Left ventricle myocardium inferior (tissue), 1 donor: ENCODE measurements at places on chromosomes 16 and 17. TPM values are rescaled to one million over a fixed set of nuclear protein-coding genes. Genes with fewer than 3 reads are reported as not detected.

DNA sequence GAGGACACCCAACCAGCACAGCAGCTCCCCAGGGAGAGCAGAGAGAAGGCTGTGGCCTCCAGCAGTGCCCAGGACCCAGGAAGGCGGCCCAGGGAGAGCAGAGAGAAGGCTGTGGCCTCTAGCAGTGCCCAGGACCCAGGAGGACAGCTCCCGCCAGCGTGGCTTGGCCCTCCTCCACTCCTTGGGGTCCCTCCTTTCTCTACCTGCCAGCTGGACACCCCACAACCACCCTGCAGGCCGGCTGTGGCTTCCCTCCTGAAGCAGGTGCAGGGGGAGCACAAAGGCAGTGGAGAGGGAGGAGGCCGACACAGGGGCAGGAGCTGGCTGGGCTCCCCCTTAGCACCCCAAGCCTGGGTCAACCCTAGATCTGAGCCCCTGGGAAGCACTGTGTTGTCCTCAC is 54.1 kb upstream of the FASN start:
- DNase-seq: no peak

GRCh38 chr16:8346294-8346693 is 244.0 kb downstream of the TMEM114 start:
- no peak for DNase-seq

Gene DPH1
- 29.1 TPM for total RNA-seq

DNA sequence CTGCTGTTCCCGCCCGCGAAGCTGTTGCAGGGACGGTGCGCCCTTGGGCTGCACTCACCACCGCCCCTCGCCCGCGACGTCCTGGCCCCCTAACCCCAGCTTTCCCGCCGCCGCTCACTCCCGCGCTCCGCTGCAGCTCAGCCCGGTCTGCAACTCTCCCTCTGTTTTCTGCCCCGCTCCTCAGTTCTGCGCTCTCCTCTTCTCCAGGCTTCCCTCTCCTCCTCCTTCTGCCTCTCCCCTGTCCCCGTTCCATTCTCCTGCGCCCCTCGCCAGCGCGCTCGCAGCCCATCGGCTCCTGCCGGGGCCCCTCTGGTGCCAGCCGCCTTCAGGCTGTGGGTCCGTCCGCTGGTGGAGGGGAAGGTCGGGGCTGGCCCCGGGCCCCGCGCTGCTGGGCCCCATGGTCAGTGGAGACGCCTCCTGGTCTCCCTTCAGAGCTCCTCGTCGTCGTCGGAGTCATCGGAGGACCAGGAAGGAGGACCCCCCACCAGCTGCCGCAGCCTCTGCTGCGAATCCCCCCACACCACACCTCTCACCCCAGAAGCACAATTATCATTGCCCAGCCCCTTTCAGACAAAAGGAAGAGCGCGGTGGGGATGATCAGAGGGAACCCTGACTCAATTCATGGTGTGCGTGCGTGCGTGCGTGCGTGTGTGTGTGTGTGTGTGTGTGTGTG is 223.2 kb upstream of the FOXF1 start:
- no peak for DNase-seq

Gene USP43
- total RNA-seq: 0.08 TPM

DNA sequence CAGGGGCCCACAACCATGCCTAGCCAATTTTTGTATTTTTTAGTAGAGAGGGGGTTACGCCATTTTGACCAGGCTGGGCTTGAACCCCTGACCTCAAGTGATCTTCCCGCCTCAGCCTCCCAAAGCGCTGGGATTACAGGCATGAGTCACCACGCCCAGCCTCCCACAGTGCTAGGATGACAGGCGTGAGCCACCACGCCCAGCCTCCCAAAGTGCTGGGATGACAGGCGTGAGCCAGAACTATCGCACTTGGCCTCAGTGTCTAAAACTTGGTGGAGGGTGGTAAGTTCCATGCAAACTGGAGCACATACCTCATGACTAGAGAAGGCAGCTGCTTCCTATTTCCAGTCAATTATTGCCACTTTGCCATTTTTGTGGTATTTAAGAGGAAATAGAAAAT is 7.1 kb downstream of the HSD17B2 start:
- DNase-seq: no peak

DNA sequence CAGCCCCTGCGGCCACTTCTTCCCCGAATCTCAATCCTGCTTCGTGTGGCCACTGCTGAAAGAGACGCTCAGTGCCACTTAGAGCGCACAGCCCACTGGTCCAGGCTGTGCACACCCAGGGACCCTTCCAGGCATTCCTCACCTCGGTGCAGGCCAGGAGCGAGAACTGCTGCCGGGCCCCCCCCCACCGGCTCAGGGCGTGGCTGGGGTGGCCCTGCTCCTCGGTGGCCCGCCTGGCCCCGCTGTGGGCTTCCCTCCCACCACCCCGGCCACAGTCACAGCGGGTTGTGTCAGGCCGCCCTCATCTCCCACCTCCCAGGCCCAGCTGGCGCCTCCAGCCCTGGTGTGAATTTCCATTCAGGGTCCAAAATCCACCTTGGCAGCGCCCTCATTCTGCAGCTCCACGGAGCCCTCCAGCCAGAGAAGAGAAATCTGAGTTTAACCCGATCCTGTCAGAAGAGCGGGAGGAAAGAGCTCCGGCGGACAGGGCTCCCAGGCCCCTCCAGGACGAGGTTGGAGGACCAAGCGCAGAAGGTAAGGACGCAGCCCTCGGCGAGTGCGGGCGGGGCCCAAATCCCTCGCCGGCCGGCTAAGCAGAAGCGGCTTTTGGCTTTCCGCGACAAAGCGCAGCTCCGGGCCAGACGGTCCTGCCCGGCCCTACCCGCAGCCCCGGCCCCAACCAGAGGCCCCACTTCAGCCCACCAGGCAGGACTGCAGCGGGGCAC is 12.0 kb downstream of the TBC1D16 start:
- DNase-seq: no peak

DNA sequence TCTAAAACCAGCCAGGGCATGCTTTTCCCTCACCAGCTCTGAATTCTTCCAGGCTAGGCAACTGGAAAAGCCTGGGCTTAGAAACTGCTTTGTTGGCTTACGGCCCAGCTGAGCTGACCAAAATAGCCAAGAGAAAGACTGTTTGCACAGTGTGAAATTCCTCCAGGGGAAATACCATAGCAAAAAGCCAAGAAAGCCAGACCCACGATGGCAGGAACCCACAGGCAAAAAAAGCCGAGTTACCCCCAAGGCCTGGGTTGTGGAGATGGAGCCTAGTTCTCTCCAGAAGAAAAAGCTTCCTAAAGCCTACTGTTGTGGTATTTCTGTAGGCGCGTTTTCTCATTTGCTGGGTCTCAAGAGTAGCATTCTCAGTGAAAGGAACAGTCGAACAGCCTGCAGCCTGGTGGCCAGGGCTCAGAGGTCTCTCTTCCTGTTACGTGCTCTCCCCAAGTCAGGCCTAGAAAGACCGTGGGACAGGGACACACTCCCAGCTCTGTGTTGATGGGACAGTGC is 9.2 kb downstream of the SP2 start:
- DNase-seq: peak; percentile 81

DNA sequence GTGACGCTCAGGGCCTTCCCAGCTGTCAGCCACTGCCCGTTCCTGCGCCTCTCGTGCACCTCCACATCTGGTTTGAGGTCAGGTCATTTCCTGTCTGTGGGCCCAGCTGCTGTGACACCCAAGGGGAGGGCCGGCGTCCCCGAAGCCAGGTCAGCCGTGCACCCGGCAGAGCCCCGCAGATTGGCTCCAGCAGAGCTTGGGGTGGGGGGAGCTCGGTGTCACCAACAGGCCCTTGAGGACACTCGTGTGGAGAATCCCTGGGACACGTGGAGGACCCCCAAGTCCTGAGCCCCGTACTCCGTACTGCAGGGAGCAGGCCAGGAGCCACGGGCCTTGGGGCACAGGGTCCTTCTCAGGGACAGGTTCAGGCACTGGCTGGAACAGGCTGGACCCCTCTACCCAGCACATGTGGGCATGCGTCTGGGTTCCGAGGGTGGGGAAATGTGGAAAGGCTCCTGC is 4.8 kb downstream of the SPATA2L start:
- no peak for DNase-seq

- DNase-seq: peak; percentile 6
These were observed 6.5 kb upstream of the ZNF469 start for GRCh38 chr16:88375996-88376834.

DNA sequence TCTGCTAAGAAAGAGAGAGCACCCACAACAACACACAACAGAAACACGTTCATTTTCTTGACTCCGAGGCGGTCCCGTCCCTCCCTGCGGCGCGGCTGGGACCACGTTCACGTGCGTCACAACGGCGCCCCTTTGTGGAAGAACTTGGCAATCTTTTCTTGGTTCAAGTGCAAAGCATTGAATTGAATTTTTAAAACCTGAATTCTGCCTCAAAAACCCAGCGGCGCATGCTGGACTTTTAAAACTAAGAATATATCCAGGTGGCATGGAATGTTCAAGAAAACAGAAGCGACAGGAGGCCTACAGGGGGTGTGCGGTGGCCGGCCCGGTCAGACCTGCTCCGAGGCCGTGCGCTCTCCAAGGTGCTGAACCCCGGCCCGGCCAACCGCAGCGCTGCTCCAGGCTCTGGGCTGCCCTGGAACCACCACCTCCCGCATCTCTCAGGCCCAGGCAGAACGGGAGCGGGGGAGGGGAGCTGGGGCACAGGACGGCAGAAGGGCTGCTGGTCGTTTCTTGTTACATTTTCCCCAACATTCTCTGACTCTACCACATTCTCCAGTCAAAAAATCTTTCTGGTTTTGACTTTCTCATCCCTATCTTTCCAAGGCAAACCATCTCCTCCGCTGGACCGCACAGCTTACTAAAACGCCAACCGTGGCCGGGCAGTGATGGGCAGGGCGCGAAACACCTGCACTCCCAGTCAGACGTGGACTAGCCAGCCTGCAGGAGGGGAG is 3.4 kb upstream of the HEXD start:
- peak; percentile 76 for DNase-seq

DNA sequence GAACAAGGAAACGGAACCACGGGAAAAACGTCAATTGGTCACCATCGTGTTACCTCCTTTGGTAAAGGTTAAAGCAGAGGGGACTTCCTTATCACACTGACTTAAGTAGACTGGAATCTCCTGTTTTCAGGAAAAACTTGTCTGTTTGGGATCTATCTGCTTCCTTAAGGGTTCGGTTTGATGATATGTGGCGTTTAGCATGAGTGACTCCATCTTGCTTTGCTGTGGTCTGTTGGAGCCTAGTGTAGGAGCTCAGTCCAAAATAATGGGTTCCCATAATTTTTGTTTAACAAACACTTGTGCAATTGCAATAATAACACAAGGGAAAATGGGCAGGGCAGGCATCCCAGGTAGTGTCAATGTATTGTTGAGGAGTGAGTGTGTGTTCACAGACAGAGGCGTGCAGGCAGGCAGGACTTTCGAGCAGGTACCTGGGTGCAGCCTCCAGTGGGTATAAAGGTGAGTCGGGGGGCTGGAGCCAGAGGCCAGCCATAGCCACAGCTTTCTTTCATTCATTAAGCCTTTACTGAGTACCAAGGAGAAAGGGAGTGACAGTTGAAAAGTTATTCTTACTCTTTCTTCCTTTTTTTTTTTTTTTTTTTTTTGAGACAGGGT is 4.3 kb upstream of the ENGASE start:
- no peak for DNase-seq

- no peak for DNase-seq
These were observed 2.7 kb upstream of the WFDC1 start for GRCh38 chr16:84292011-84292410.

DNA sequence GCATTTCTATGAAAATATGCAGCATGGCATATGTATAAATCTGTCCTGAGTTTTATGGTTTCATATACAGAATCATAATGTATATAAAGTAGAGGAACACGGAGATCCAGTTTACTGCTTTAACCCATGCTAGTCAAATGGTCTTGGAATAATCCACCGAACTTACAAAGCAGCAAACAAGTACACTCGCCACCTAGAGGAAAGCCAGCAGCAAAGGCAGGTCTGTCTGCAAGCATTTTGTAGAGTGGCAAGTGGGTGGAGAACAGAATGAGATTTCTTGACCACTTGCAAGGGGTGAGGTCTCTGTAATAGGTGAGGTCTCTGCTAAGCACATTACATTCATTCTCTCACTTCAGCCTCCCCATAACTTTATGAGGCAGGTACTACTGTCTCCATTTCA is 308.3 kb downstream of the CA10 start:
- DNase-seq: no peak

DNA sequence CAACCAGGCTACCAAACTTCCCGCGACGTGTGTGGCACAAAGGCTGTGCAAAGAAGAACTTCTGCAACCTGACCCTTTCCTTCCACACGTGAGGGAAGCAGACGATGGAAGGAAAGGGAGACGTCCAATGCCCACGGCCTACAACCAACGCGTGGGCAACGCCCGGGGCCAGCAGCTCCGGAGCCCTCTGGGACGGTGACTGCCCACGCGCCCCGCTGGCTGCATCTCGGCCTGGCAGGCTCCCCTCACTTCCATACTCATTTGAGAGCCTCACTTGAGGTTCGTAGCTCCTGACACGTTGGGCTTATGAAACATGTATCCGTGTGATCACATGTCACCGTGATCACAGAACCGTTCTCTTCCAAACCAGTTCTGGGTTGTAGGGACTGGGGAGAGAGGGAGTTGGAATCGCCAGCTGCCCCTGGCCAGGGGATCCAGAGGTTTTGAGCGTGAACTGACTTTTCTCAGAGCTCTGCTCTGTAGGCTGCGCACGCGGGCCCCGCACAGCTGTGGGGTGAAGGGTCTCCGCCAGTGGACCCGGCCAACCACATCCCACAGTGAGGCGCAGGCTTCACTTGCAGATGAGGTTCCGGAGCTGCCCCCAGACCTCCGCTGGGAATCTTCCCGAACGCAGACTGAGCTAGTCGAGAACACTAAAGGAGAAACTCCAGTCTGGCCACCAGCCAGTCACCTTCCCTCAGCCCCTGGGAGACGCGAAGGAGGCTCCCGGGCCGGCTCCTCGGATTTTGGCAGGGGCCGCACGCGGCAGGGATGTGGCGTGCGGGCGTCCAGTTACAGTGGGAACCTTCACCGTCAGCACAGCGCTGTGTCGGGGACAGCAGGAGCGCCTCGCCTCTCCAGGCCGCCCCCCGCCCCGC is 1.0 kb downstream of the LMF1 start:
- DNase-seq: peak; percentile 44

Gene ZNF19
- 1.7 TPM for total RNA-seq

Gene RIPOR1
- total RNA-seq: 79.7 TPM

- DNase-seq: peak; percentile 20
These were observed 56.5 kb downstream of the COPRS start for GRCh38 chr17:31802502-31802901.

Gene CEP20
- total RNA-seq: 30.7 TPM

GRCh38 chr16:65002265-65002664 is 119.6 kb downstream of the CDH11 start:
- no peak for DNase-seq

Gene TRIM25
- 17.2 TPM for total RNA-seq

Gene ELMO3
- total RNA-seq: 0.80 TPM

DNA sequence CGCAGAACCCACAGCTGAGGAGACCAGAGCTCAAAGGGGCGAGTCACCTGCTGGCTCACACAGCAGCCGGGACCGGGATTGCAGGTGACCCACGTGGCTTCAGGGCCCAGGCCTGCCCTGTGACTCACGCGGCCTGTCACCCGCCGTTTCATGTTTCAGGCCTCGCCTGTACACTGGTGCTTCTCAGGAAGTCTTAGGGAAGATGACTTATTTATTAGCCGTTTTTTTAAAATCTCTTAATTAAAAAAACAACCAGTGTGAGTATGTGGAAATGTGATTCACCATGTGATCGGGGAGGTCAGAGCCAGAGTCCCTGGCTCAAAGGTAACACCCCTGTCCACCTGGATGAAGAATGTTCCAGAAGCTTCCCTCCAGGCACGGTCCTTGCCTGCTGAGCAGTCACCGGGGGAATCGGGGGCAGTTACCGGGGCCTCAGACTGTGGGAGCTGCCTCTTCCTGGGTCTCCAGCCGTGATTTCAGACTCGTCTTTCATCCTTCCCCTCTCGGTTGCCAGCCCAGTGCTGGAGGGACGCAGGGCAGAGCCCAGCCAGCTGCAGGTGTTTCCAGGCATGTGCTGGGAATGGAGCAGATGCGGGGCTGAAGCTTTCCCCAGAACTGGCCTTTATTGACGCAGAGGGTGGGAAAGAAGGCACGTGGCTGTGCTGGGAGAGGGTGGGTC is 49.3 kb downstream of the CMIP start:
- DNase-seq: no peak

Gene TBC1D3L
- 4.5 TPM for total RNA-seq
